ENCODE measurements at places on chromosomes 12 and 14.

DNA sequence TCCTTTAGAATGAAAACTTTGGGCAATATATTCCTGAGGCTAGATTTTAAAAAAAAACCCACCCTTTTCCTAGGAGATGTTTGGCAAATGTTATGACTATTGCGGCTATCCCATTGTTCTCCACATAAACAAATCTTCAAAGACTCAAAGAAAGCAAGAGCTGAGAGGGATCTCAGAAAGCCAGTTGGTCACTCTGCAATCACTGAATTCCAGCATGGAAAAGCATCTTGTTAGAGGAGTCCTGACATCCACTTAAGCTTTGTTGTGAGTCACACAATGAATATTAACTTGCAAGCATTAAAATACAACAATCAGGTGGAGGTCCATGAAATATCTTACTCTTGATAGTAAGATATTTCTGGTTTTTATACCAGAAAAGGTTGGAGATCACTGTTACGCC, 11.0 kb upstream of the PTPRB start:
- DNase-seq: no peak

DNA sequence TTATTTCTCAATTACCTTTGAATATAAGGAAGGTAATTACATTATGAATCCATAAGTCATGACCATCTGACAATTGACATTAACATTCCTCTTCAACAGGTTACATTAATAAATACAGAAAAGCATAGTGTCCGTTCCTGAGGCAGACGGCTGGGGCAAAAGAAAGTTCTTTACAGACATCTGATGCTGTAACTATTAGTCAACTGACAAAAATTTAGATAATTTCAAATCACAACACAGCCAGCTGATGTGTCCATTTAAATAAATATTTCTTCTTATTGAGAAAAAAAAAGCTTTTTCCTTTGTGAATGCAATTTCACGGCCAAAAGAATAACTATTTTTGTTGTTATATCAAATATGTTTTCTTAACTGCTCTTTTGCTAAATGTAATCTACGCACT, 9.2 kb upstream of the PYROXD1 start:
- DNase-seq: no peak

DNA sequence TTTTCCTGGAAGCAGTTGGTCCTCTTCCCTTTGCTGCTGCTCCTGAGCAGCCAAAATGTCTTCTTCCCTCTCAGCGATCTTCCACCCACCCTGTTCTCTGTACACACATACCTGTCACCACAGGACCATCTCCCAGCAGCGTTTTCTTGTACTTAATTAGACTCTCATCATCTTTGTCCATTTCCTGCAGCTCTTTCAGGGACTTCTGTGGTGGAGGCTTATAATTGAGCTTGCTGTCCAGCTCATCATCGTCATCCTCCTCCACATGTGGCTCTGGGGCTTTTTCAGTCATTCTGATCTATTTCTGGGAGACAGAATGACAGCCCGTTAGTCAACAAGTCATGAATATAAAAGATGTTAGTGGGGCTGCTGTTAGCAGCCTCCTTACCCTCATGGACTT, 11.0 kb downstream of the ARHGDIB start:
- DNase-seq: no peak

GRCh38 chr14:61561104-61561503, 134.2 kb upstream of the HIF1A start:
- DNase-seq: no peak

GRCh38 chr12:89980236-89980635, 271.6 kb upstream of the ATP2B1 start:
- peak; percentile 47 for DNase-seq

GRCh38 chr12:25352083-25352918, 101.6 kb upstream of the KRAS start:
- DNase-seq: no peak

DNA sequence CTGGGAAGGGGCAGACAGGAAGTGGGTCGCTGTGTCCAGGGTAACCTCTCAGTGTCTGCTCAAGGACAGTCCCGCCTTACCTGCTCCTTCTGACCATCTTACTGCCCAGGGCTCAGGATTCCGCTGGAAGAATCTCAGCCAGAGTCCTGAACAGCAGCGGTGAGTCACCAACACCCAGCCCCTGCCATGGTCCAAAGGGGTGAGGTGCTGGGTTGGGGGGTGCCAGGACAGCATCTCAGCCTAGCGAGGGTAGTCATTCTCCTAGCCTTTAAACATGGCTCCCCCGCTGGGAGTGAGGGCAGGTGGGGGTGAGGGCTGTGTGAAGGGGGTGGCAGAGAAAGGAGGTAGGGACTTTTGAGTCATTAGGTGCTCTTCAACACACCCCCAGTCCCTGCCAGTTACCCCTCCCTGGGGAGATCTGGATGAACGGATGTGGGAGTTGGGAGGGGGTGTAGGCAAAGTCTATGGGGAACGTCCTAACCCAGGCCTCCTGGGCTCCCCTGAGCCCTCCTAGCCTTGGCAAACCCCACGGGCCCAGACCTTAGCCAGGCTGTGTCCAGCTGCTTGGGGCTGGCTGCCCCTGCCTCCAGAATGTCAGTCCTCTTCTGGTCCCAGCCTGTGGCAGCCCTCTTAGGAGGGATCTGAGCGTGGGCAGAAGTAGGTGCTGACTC, 2.5 kb downstream of the TAMALIN start:
- DNase-seq: no peak

DNA sequence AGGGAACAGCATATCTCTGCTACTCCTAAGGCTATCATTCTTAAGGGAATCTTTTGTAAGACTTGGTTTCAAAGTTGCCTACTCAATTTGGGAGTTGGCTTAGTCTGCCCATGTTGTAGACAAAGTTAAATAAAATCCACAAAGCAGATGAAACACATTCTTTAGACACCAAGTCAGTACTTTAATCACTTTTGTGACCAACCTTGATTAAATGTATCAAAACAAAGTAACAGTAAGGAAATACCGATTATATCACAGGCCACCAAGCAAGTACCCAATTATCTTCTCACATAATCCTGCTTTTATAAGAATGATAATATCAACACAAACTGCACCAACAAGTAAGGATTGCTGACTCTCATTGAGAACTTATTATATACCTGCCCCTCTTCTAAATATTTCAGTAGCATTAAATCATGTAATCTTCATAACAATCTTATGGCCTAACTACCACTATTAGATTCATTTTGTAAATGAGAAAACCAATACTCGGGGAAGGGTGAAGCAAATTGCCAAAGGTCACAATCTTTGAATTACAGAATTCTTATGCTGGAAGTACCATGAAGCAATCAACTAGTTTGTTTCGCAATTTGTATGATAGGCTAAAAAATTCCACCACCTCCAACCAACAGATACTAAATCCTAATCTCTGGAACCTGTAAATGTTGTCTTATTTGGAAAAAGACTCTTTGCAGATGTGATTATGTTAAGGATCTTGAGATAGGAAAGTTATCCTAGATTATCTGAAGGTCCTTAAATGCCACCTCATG, 12.6 kb upstream of the DIO2 start:
- no peak for DNase-seq

DNA sequence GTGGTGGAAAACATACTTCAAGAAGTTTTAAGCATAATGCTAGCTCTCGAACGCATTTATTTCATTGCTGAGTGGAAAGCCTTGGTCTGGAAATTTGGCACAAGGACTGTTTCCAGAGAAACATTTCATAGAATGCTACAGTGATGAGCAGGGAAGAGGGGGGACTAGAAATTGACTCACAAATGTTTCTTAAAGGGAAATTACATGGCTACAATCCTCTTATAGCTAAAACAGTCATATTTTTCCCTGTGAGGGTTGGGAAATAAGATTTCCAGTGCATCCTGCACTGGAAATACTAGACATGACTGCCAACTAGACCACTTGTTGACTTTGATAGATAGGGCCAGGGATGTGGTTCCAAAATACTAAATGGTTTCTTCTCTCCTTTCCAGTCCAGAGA, 197.3 kb upstream of the RGS6 start:
- DNase-seq: no peak

DNA sequence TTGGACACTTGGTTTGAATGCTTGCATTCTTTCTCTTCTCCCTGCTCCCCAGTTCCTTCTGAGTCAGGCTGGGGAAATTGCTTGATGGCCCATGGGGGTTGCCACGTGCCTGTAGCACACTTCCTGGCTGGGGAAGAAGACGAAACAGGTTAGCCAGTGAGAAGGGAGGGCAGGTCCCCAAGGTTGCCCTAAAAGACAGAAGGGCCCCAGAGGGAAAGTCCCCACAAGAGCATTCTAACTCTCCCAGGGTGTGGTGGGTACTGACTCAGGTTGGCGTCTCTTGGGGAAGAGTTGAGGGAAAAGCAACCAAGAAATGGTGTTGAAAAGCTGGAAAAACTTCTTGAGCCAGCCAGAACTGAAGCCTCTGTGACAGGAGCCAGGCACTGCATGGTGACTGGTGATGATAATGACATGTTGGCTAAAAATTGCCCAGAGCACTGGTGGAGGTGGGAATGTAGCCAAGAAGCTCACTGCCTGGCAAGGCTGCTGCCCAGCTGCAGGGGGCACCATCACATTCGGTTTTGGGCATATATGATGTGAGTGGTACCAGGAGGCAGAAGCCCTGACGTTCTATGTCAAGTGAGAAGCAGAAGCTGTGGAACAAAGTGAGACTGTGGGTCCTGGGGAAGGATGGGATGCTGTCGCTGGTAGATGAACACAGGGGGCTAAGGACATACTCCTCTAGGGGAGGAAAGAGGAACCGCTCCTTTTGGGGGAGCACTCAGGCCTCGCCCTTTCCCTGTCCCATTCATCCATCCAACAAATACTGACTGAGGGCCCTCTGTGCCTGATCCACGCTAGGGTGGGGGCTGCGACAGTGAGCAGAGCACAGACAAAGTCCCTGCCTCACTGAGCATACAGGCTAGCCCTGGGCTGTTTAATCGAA, 8.1 kb upstream of the RABGGTA start:
- DNase-seq: peak; percentile 70

- no peak for DNase-seq
Observed at GRCh38 chr12:119071638-119072231, 90.4 kb downstream of the SRRM4 start.

GRCh38 chr12:92403210-92404175, 257.8 kb upstream of the BTG1 start:
- no peak for DNase-seq

- DNase-seq: no peak
Observed at GRCh38 chr14:96307434-96307833, 51.4 kb downstream of the BDKRB1 start.

DNA sequence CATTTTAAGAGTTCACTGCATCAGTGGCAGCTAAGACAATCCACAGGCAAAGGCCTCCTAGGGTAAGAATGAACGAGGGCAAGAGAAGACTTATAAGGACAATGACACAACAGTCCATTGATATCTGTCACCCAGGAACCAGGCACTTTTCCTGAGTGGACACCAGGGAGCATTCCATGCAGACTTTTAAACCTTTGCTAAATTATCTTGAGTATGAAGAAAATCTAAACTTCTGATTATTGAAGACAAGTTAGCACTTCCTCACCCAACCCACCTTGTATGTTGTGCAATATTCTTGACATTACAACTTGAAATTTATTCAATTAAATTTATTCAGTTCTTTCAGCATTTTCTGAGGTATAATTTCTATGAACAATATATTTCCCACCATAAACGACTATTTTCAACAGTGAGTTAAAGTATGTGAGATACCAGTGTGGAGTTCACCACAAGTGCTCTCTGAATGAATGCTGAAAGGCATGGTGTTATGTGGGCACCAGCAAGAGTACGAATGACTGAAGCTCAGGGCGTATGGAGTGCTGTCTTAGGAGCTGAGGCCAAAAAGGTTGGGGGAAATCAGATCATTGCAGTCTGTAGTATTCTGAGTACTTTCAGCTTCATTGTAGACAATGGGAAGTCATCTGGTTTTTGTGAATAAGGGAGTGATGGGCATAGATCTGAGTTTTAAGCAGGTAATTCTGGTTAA, 124.3 kb upstream of the LMNTD1 start:
- DNase-seq: no peak

GRCh38 chr12:124451637-124452243, 115.7 kb downstream of the NCOR2 start:
- no peak for DNase-seq

DNA sequence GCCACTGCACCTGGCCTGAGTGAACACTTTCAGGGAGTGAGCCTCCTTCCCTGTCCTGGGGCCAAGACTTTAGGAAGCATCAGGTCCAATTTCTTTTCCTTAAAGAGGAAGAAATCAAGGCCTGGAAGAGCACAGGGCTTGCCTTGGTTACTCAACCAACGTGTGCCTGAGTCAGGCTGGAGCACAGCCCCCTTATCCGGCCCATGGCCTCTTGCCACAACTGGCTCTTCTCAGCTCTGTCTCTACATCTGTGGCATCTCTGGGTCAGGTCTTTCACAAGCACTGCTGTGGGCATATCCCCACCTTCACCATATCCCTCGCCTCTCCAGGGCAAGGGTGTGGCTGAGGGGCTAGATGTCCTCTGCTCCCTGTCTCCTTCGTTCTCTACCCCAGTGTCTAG, 6.8 kb downstream of the MYH6 start:
- no peak for DNase-seq

- no peak for DNase-seq
Observed at GRCh38 chr12:119808441-119808840, 68.7 kb downstream of the CIT start.

DNA sequence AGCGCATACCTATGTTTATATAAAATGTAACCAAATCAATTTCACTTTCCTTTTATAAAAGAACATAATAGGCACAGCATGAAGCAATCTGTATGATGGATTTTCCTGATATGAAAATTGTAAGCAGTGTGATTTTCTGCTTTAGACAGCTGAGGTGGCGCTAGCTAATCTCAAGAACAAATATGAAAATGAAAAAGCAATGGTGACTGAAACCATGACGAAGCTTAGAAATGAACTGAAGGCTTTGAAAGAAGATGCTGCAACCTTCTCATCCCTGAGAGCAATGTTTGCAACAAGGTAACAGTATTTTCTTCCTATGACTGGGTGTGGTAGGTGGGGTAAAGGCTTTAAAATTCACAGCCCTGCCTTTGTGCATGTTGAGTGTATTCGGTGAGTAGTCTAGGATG, 65.0 kb upstream of the FGD4 start:
- DNase-seq: no peak

DNA sequence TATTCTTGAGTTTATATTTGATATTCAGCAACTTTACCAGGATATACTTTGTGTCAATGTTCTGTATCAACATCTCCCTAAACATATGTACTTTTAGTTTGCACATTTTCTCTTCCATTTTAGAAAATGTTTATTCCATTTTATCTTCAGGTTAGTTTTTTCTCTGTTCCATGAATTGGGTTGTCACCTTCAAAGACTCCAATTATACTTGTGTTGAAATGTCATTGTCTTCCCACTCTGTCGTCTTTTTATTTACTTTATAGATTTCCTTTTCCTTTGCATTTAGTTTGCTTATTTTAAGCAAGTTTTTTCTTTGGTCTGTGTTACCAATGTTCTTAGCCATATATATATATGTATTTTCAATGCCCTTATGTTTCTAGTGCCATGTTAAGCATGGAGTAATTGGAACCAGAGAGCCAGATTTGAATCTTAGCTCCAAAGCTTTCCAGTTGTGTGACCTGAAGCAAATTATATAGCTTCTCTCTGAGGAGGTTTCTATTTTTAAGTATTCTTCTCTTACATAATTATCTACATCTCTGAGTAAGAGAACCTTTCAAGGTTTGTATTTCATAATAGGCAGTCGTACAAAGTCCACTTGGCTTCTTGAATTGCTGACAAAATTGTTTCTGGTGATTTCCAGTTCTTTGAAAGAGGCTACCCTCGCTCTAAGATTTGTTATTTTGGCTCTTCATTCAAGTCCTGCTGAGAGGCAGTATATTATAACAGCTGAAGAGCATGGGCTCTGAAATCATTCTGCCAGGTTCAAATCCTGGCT, 85.8 kb upstream of the DYRK2 start:
- no peak for DNase-seq

GRCh38 chr14:103561381-103562178, 877 bp downstream of the BAG5 start:
- peak; percentile 55 for DNase-seq
